ENCODE measurements at places on chromosomes 2 and 18. TPM values are rescaled to one million over a fixed set of nuclear protein-coding genes. Genes with fewer than 3 reads are reported as not detected.

GRCh38 chr2:167484875-167485274 is 596.6 kb downstream of the XIRP2 start:
- ATAC-seq, result no peak

DNA sequence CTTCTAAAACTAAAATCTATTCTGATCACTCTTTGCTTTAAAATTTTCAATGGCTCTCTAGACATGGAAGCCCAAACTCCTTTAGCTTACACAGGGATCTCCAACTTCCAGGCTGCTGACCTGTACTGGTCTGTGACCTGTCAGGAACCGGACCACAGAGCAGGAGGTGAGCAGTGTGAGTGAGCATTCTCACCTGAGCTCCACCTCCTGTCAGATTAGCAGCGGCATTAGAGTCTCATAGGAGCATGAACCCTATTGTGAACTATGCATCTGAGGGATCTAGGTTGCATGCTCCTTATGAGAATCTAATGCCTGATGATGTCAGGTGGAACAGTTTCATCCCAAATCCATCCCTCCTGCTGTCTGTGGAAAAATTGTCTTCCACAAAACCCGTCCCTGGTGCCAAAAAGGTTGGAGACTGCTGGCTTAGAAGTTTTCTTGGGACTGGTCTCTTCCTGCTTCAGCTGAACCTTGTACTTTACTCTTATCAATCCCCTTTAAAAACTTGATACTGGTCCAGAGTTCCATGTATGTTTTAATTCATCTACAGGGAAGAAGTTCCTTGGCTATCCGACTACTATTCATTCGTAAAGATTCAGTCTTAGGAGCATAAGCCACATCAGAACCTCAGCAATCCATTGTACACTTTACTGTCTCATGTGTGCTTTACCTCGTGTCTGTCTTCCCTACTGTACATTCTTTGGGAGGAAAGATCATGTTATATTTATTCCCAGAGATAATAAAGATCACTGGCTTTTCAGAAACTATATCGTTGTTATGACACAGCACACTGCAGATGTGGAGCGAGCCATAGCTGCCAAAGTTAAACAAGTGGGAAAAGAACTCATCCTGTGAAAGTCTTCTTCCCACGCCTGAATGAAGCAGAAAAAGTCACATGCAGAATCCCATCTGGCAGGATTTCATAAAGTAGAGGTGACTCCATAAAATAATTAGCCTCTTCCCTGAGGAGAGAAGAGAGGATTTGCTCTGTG is 183.8 kb downstream of the LRATD1 start:
- ATAC-seq, result no peak

DNA sequence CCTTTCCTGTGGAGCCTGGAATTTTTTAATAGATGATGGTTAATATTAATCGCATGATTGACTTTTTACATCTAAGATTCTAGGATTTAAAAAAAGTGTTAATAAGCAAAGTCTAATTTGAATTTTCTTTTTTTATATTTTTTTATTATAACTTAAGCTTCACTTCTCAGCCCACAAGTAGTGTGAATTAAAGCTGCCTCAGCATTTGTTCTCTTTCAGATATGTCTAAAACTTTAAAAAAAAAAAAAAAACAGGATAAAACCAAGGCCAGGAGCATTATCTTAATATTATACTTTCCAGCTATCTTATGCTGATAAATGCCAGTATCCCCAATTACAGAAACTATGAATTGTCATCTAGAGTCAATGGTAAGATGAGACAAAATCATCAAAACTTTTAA is 109.7 kb downstream of the CD226 start:
- no peak for ATAC-seq

DNA sequence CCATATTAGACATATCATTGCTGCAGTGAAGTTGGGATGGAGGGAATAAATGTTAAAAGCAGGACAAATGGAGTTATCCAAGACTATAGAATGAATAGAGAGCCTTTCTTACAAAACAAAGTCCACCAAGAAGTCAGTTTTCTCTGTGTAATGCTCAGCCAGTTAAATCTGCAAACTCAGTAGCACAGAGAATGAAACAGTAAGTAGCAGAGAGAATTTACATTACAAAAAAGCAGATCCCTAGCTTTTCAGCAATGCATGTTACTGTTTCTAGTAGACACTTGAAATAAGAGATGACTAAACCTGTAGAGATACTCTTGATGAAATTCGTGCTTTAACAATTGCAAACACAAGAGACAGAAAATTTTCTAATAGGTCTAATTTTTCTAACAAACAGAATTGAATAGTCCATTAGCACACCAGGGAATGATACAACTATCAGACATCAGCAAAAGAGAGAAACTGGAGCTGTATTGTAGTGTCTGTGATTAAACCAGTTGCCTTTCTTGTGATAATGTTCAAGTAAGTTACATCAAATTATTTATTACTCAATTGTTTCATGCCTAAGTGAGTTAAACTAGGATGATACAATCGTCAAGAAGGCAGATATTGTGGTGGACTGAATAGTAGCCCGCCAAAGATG is 322.2 kb upstream of the DDX18 start:
- ATAC-seq, result no peak

DNA sequence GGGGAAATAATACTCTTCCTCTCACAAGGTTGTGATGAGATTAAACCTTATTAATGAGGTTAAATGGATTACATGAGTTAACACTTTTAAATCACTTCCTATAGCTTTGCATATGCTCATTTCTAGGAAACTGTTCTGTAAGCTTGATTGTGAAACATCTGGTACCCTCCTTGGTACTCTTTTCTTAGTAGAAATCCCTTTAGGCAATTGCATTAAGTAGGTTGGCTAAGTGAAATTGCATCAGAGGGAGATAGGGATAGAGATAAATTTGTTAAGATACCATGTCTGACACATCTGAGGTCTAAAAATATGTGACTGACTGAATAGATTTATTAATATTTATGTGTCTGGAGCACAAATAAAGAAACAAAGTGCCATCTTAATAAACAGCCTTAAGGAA is 275.9 kb upstream of the MAP2 start:
- ATAC-seq, result no peak

DNA sequence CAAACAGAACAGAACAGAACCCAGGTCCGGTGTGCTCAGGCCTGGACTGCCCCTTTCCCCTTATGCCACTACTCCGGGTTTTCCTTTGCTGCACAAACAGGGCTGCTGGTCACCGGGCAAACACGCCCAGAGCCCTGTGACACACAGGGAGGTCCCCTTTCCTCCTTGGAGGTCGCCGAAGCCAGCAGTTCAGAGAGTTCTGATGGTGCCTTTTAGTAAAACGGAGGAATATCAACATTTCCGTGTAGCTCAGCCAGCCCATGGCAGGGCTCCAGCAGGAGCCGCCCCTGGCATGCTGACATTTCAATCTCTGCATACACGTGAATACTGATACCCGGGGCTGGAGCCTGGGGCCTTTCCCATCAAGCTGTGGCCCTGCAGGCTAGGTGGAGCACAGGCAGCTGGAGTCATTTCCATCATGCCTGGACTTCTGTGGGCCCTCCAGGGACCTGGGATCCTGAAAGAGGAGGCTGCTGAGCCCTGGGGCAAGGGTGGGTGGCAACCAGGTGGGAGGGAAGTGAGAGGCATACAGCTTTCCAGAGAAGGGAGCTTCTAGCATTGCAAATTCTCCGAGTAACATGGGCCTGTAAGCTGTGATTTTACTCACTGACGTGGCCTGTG is 91.4 kb upstream of the PXDN start:
- ATAC-seq, result no peak

- ATAC-seq, result no peak
Measured at GRCh38 chr18:31217038-31217849, 54.6 kb upstream of the DSC1 start.

DNA sequence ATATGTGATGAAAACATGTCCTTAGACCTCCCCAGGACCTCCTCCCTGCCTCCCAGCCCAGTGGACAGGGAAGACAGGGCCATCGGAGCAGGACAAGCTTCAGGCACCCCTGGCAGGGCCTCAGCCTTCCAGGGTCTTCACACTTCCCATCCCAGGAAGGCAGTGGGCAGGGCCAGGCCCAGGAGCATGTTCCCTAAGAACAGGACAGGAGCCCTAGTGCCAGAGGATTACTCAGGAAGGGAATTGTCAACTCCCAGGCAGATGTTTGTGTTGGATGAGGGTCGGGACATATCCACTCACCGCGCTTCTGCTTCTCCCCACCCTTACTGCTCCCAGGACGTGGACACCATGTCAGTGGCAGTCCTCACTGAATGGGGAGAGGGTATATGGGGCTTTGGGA is 138.9 kb downstream of the TNS1 start:
- no peak for ATAC-seq

GRCh38 chr2:95270541-95271081 is 3.6 kb upstream of the PROM2 start:
- ATAC-seq, result no peak

GRCh38 chr2:226334981-226335720 is 464.5 kb downstream of the IRS1 start:
- no peak for ATAC-seq

DNA sequence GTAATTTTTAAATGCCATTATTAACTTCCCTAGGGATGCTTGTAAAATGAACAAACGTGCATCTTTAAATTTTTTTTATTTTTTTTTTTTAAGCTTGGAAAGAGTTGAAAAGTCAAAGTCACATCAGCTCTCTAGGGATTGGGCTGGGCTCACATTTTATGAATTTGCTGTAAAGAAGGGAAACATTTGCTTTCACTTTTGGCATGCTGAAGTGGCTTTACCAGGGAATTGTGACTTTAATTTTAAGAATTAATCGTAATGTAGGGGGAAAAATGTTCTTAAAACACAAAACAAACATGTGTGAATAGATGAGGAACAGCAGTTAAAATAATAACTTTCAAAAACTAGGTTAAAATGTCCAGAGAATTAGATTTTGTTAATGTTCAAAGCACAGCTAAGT is 123.0 kb downstream of the AGAP1 start:
- ATAC-seq, result no peak

DNA sequence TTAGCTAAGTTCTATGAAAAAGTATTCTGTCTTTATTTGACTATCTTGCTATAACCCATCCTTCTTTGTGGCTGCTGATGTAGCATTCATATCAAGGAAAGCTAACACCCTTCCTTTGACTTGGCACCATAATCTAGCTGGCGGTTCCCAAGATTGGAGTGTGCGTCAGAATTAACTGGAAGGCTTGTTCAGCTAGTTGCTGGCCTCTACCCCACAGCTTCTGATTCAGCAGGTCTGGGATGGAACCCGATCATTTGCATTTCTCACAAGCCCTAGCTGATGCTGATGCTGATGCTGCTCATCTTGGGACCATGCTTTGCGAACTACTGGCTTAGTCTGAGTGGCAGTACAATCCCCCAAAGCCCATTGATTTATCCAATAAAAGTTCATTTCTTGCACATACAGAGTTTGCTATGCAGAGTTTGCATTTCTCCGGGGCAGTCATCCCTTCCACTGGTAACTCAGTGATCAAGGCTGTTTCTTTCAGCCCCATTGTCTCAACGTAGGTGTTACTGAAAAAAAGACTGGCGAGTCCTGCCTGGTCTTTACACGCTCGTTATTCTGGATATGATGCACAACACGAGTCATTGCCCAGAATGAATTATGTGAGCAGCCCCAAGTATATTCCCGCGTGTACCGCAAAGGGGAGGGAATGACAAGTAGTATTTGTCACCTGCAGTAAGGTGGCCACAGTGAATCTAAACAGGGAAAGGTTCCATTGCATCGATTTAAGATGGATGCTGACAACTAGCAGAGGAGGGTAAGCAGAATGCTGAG is 96.5 kb downstream of the ZNF532 start:
- ATAC-seq, result peak; percentile 74

- no peak for ATAC-seq
Measured at GRCh38 chr2:205477016-205477705, 205.1 kb upstream of the NRP2 start.

DNA sequence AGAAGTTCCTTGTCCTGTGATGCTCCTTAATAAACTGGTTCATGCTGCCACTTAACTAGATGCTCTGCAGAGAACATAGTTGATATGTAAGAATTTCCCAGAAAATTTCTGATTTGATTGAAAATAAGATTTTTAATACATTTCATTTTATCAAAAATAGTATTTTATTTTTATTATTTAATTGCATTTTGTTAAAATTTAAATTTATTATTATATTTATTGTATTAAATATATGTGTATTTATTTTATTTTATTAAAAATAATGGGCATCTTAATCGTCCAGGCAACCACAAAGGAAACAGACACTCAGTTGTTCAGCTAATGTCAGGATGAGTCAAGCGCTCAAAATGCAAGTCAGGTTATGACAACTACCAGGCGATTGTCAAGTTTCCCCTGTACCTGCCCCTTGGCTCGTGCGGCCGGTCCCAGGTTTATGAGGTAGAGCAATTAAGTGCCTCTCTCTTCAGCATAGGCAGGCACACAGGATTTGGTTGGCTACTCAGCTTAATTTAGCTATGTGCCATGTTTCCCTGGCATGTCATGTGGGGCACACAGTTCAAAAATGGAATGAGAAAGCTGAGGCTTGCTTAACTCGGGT is 361.2 kb downstream of the RND3 start:
- ATAC-seq, result no peak

GRCh38 chr2:121104721-121105141 is 180.3 kb downstream of the TFCP2L1 start:
- no peak for ATAC-seq

DNA sequence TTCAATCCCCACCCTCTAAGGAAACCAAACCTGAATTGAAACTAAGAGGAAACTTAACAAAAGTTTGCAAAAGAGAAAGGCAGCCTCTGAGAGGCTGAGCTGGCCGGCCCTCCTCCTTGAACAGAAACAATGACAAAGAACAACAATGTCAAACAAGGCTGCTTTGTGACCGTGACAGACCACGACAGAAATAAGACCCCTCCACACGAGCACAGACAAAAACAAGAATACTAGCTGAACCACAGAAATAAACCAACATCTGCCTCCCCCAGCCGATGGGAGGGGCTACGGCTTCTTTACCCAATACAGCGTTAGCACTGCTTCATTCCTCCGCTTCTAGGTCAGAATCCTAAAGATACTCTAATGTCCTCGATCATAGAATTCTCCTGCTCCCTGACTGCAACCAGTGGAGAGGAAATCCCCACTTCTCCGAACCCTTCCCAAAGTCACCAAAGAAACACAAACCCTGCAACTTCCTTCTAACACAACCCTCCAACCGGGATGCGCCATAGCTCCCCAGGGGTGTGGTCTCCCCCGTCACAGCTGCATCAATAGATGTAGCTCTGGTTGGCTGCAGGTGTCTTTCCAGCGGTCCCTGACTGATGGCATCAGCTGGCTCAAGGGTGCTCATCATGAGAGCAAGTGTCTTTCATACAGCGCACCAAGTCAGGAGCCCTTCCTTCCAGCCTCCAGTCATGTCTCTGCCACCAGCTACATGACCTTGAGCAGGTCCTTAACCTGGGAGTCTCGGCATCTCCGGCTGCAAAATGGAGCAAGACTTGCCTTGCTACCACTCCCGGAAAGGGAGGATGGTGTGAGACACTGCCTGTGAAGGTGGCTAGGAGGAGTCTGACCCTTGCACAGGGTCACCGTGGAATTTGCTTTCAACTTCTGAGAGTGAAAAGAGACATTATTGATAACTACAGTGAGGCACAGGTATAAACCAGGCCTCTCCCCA is 198.6 kb downstream of the HAUS1 start:
- ATAC-seq, result no peak

The MC4R gene
- not detected for total RNA-seq

The C2orf78 gene
- total RNA-seq, result 0.08 TPM

The CRYBA2 gene
- total RNA-seq, result not detected
